Esophagus muscularis mucosa (tissue), 4 donors: ENCODE measurements at places on chromosomes 2 and 18. TPM values are rescaled to one million over a fixed set of nuclear protein-coding genes. Genes with fewer than 3 reads are reported as not detected.

The KCNG2 gene
- not detected for total RNA-seq

The RTTN gene
- 6.7 TPM for total RNA-seq

The FER1L5 gene
- under 0.01 TPM for total RNA-seq

The IL1F10 gene
- total RNA-seq: not detected

The AQP12B gene
- total RNA-seq: not detected

The RNF125 gene
- 5.2 TPM for total RNA-seq

The LRRC30 gene
- total RNA-seq: not detected

GRCh38 chr2:10830203-10830602 is 17.6 kb upstream of the PDIA6 start:
- DNase-seq: no peak

- no peak for DNase-seq
These were observed 64.0 kb downstream of the RTN4 start for GRCh38 chr2:54986264-54986663.

GRCh38 chr2:145682546-145683157 is 1162.7 kb upstream of the ZEB2 start:
- no peak for DNase-seq

- DNase-seq: no peak
These were observed 183.2 kb downstream of the FAM210A start for GRCh38 chr18:13543144-13543543.

- DNase-seq: no peak
These were observed 93.3 kb upstream of the PPP1CB start for GRCh38 chr2:28658369-28658768.

GRCh38 chr18:23879544-23879943 is 135.0 kb upstream of the TTC39C start:
- DNase-seq: peak; percentile 86

- DNase-seq: no peak
These were observed 534.9 kb upstream of the TNP1 start for GRCh38 chr2:217394510-217395351.

- no peak for DNase-seq
These were observed 160.3 kb upstream of the SIX2 start for GRCh38 chr2:45169339-45170190.

- DNase-seq: no peak
These were observed 103.2 kb downstream of the ZNF521 start for GRCh38 chr18:25248755-25249154.

DNA sequence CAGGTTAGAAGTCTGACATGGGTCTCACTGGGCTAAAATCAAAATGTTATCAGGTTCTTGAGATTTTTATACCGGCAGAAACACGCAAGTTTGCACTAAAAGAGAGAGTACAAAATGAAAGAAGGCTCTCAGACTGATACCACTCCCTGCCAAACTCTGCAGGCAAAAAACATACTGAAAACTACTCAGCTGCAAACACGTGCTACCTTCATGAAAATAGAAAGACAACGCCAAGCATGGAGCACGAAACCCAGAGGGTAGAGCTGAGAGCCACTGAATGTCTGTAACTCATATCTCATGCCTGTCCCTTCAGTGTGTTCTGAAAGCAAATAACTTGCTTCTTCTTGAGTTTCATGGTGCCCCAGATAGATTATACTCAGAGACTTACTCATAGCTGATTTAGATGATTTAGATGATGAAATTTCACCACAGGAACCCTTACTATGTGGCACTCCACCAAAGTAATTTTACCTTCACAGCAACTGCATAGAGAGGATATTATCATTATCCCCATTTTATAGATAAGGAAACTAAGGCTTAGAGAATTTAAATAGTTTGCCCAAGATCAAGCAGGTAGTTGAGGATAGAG is 313.0 kb upstream of the SLC39A10 start:
- DNase-seq: no peak

GRCh38 chr2:1800716-1801388 is 56.5 kb upstream of the PXDN start:
- no peak for DNase-seq

DNA sequence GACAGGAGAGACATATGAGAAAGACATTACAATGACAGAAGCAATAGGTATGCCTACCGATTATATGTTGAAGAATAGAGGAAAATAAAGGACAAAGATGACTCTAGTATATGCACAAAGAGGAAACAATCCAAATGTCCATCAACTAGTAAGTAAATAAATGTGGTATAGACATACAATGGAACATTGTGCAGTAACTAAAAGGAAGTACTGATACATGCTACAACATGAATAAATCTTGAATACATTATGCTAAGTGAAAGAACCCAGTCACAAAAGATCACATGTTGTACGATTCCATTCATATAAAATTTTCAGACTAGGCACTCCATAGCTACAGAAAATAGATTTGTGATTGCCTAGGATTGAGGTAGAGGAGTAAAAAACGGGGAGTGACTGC is 28.5 kb upstream of the PGAP1 start:
- no peak for DNase-seq

GRCh38 chr18:64409511-64409910 is 260.6 kb upstream of the LINC00305 start:
- no peak for DNase-seq
